GM19239 (cell line): ENCODE measurements at places on chromosomes 7 and 10.

GRCh38 chr10:5413012-5413938, 918 bp downstream of the NET1 start:
- DNase-seq: no peak

DNA sequence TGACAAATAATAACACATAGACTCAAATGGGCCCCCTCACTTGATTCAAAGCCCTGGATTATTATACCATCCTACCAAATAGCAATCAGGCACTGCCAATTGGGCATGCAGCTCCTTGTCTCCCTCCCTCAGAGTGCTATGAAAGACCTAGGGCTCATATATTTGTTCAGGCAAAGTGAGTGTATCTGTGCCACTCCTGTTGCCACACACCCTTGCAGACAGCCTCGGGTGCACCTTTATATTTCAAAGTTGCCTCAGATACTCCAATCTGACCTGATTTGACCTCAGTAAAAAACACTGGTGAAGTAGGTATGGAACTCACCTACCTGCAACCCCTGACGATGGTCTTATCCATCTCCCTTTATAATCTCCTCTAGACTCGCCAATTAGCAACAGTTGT, 3.0 kb upstream of the NAMPT start:
- DNase-seq: no peak

DNA sequence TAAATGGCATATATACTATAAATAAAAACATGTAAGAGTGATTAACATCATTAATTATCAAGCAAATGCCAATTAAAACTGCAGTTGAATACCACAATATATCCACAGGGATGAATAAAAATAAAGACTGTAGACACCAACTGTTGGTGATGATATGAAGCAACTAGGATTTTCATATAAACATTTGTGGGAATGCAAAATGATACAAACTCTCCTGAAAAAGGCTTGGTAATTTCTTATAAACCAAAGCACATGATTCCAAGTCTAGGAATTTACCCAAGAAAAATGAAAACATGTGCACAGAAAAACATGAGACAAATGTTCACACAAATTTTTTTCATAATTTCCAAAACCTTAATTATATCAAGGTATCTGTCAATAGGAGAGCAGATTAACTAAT, 448.1 kb downstream of the ETV1 start:
- DNase-seq: no peak

DNA sequence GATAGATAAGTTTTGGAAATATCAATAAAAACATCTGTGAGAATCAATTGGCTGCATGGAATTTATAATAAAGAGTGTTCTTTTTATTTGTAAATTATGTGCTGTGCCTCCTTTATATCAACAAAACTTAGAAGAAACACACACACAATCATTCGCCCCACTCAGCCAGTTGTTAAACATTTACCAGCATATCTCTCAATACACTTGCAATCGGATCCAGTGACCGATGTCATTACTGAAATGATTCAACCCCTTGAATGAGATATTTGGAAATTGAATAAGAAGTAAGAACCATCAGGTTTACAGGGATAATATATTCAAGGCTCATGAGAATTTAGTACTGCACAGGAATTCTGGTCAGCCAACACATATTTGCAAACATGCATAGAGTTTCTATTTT, 35.6 kb downstream of the TAF3 start:
- DNase-seq: no peak

DNA sequence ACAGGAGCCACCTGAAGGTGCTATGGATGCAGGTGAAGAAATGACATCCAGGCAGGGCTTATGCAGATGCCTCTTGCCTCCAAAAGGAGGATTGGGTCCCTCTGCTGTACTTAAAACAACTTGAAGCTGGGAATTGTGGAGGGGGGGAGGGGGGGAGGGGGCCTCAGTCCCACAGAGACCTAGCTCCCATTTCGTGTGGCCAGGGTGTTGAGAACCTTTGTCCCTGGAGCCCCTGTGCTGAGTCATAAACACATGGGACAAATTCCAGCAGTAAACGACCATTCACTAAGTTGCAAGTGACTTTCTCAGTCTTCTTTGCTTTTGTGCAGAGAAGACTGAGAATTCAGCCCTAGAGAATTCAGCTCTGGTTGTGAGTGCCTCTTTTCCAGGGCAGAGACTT, 96.5 kb upstream of the PODXL start:
- DNase-seq: no peak

DNA sequence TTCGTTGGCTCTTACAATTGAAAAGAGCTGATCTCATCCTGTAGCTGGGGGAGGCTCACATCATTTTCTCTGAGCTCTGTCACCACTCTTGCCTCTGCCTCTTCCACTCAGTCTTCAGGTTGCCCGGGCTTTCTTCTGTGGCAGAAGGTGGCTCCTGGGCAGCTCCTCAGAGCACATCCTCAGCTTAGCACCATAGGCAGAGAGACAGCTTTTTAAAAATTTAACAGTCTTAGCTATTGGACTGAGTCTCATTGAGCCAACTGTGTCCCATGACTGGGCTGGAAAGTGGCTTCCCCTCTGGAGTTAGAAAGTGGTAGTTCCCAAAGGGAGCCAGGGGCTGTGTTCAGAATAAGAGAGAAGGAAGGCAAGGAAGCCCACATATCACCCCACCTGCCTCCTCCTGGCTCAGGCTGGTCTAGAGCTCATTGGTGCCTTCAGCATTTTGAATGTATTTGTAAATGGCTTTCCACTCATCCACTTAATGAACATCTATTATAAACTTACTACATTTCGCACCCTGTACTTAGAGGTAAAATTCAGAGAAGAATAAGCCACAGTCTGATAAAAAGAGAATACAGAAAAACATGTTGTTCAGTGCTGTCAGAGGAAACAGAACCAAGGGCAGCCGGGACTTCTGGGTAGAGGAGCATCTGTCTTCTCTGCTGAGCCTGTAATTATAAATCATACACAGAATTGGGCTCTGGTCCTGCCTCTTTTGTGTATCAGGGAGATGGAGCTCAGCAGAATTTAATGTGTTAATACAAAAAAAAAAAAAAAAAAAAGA, 119.3 kb downstream of the WDFY4 start:
- DNase-seq: no peak

GRCh38 chr7:106100863-106101629, 11.1 kb downstream of the SYPL1 start:
- DNase-seq: no peak

DNA sequence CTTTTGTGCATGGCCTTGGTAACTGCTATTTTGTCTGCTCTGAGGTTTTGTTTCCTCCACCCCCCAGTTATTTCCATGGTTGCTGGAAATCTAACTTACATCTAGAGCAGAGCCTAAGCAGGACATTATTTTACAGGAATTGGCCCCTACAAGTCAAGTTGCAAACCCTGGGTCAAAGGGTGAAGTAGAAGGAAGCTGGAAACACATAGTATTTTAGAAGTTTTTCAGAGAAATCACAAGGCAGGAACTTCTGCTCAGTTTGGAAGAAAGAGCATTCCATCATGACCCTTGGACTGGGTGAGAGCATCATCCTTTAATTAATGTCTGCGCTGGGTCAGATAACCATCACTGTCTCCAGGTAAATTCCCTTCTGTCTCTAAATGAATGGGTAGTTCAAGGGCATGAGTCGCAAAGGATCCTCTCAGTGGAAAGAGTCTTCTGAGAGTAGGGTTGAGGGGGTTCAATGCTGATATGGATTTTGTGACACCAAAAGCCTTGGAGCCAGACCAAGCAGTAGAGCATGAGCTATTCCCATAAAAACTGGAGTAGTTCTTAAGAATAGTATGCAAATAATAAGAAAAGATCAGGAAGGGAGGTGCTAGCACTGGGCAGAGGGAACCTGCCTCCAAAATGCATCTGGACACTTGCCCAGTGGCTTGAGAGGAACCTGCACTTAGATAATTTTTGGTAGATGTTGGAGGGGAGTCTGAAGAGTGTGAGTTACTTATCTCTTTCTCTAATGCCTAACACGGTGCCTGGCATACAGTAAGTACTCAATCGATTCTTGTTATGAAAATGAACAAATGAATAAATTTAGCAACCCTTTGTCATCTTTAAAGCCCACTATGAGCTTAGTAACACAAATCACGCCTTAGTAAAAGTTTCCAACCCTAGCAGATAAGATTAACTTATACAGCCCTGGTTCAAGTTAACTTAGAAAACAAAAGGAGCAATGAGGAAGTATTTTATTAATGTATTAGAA, 160.6 kb upstream of the ADO start:
- no peak for DNase-seq

- DNase-seq: no peak
These were observed 618.0 kb upstream of the LRRTM3 start for GRCh38 chr10:66307826-66308225.

DNA sequence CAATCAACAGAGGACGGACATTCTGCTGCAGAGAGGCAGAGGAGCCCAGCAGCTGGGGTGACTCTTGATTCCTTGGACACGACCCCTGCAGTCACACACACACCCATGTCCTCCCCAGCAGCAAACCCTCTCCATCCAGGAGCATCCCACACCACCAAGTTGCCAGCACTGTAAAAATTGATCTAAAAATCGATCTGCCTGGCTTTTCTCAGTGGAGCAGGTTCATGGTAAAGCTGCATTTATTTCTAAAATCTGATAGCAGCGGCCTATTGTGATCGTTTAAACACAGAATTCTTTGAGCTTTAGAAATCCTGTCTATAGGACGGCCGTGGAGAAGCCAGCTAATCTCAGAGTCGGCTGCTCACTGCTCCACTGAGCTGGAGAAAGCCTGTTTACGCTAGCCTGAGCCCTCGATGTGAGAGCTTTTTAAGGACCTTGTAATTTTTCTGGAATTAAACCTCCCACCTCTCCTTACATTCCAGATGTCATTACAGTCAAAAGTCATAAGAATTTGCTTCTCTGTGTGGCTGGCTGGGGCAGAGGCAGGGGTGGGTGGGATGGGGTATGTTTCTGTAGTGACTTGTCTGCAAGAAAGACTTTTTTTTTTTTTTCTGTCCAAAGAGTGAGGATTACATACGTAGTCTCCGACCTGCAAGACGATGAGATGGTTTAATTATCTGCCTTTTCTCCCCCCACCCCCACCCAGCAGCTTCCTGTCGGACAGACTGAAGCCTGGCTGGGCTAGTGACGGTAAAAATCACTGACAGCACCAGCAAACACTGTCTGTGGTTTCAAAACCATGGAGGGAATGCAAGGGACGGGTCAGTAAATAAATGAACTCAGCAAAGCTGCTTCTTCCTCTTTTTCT, 31.6 kb downstream of the TRIM8 start:
- DNase-seq: no peak

- DNase-seq: no peak
These were observed 178.0 kb downstream of the CTNNA3 start for GRCh38 chr10:67518043-67518442.

GRCh38 chr7:100483722-100484672, at the start of gene NYAP1:
TSS of gene NYAP1 (plus strand) at chr7:100483927. CDS start at chr7:100485312, 1,385 bp downstream.
- no peak for DNase-seq

DNA sequence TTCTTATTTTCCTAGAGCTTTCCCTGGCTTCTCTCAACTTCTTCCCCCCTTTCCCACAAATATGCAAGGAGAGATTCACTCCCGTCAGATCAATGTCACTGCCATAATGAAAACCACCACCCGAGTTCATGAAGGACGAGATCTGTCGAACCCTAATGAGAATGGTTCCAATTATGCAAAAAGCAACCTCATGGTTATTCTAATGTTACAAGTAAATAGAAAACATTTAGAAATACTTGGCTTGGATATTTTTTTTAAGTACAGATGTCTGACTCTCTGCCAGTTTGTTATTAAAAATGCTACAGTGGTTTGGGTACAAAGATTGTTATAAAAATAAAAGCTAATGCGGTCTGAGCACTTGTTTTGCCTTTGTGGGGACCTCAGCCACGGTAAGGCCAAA, 25.9 kb upstream of the EMX2 start:
- DNase-seq: no peak

- DNase-seq: no peak
These were observed 347.0 kb downstream of the KCNMA1 start for GRCh38 chr10:77290528-77291155.

DNA sequence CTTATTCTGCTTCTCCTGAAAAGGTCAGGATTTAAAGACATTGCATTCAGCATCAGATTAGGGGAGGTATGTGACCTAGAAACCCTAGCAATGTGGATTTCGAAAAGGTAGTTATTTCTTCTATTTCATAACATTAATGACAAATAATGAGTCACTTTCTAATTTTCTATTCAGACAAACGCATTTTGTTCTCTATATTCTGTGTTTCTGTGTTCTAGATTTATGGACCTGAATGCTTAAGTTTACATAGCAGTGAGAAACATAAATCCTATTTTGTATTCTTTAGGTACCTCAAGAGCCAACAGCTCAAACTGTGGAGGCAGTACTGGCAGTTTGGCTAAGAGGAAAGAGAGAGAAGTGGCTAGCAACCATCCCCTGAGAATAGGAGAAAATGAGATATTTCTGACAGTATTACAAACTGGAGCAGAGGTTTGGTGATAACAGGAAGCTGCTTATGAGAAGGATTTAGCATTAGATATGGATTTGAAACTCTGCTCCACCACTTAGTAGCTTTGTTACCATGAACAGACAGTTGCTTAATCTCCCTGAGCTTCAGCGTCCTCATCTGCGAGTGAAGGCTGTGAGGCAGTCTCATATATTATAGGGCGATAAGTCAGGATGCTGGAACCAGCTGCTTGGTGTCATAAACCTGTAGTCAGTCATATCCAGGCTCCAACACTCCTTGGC, 28.2 kb downstream of the CDK14 start:
- DNase-seq: no peak
